ENCODE measurements at places on chromosomes 11 and 22. TPM values are rescaled to one million over a fixed set of nuclear protein-coding genes. Genes with fewer than 3 reads are reported as not detected.

- H3K27ac ChIP-seq: peak overlapping the region; percentile 93
- DNase-seq: peak; percentile 82
- H3K4me1 ChIP-seq: peaks cover 38% of the 10 kb centered on the region
- peaks cover 4% of the 10 kb centered on the region for H3K36me3 ChIP-seq
These were observed 67.7 kb downstream of the CECR2 start for GRCh38 chr22:17436981-17437412.

DNA sequence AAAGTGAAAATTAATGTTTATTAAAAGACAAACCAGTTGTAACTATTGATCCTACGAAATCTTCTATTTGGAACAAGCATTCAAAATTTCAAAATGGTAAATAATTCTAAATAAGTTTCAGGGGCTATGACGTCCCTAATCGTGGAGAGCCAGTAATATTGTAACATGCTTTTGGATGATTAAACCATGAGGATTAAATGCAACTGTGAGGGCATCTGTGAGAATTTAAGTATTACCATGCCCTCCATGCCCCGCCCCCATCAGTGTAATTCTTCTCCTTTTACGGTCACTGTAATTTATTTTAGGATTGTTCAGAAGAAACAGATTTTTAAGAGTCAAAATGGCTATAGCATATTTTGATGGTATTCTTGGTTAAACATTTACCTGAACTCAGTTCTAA, 133.2 kb downstream of the APOL5 start:
- H3K4me1 ChIP-seq: peaks cover 15% of the 10 kb centered on the region
- no peak for DNase-seq
- no peak overlapping the region for H3K27ac ChIP-seq

GRCh38 chr22:38843657-38844314, at the start of gene NPTXR:
NPTXR (minus strand) TSS chr22:38844028.
- peak; percentile 83 for DNase-seq
- no peak within 1 kb of the TSS for H3K27ac ChIP-seq
- peaks cover 61% of the 10 kb centered on the region for H3K27me3 ChIP-seq
- peak within 1 kb of the TSS; percentile 49 for H3K4me3 ChIP-seq
- H3K36me3 ChIP-seq: no peaks in the 10 kb centered on the region

GRCh38 chr22:44219101-44219870, 38.6 kb downstream of the PARVG start:
- no peaks in the 10 kb centered on the region for H3K4me1 ChIP-seq
- H3K36me3 ChIP-seq: no peaks in the 10 kb centered on the region
- H3K27me3 ChIP-seq: no peaks in the 10 kb centered on the region

OR56A1 gene
- 0.31 TPM for total RNA-seq

Measured in endodermal cell (in vitro differentiated cells).